ENCODE measurements at places on chromosomes 12 and 14. TPM values are rescaled to one million over a fixed set of nuclear protein-coding genes. Genes with fewer than 3 reads are reported as not detected.

KCNA5 gene
- not detected for total RNA-seq

RERGL gene
- 2.9 TPM for total RNA-seq

VRTN gene
- not detected for total RNA-seq

PTGDR gene
- 3.8 TPM for total RNA-seq

FZD10 gene
- not detected for total RNA-seq

GPR162 gene
- total RNA-seq, result 11.6 TPM

PGF gene
- total RNA-seq, result 11.9 TPM

COX8C gene
- not detected for total RNA-seq
